ENCODE measurements at places on chromosomes 3 and 15.

GRCh38 chr15:90564051-90564450 is 34.3 kb downstream of the CRTC3 start:
- no peak for DNase-seq

DNA sequence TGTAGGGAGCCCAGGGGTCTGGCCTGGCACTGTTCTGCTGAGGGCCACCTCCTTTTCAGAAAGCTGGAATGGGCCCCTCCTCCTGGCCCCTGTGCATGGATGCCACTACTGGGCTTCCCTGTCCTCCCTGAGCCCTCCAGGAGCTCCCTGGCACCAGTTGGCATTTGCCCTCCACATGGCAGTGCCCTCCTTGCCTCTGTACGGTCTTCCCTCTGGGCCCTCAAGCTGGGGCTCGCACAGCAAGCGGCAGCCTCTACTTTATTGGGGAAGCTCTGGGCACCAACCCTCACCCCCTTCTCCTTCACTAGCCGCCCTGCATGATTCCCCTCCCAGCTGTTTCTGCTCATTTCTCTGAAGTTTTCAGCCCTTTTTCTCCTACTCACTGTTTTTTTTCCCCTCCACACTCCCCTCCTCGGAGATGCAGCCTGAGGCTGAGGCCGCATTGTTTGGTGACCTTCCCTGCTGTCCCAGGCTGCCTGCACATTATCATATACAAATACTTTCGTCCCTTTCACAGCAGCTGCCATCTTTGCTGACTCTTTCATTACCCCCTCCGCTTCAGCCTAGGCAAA is 127.3 kb downstream of the EEFSEC start:
- no peak for DNase-seq

- no peak for DNase-seq
Observed at GRCh38 chr3:16916840-16917239, 32.1 kb downstream of the PLCL2 start.

DNA sequence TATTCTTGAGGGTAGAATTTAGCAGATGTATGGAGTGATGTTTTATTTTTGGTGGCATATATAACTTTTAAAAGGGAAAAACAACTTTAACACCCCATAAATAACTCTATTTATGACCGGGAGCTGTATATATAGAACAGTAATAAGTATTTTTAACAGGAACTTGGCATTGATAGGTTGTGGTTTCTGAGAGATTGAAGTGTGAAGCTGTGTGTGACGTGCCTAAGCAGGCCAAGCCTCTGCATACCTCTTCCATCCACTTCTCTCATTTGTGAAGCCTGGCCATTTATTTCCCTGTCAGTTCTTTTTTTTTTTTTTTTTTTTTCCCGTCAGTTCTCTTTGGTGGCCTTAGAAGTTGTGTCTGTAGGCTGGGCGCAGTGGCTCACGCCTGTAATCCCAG is 23.0 kb downstream of the RBM5 start:
- no peak for DNase-seq
